NCI-H226 (cell line): ENCODE measurements at places on chromosomes 6 and 20.

DNA sequence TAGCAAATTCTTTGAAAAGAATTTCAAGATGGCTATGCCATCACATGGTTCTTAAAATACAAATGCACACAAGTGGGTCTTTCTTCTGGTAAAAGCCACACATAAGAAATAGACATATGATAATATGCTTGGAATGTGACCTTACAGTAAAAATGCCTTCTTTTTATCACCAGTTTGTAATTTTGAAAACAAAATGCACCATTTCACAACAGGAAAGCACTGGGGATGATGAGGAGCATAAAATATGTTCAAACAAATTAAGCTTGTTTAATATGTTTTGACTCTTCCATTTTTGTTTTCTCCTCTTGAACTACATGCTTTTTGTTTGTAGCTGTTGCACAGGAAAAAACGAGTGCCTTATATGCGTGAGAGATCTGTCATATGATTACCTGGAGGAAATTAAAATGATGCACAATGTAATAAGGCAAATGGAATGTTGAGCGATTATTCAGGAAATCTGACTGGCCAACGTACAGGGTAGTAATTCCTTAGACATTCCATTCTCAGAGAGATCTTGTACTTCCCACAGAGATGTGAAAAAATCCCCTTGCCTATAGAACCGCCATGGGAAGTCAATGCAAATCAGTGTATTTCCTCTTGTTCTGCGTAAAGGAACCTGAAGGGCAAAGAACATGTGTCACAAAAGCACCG, 911.6 kb downstream of the TFAP2A start:
- DNase-seq: peak; percentile 95

GRCh38 chr6:106318851-106319250, 6.7 kb downstream of the ATG5 start:
- DNase-seq: no peak

DNA sequence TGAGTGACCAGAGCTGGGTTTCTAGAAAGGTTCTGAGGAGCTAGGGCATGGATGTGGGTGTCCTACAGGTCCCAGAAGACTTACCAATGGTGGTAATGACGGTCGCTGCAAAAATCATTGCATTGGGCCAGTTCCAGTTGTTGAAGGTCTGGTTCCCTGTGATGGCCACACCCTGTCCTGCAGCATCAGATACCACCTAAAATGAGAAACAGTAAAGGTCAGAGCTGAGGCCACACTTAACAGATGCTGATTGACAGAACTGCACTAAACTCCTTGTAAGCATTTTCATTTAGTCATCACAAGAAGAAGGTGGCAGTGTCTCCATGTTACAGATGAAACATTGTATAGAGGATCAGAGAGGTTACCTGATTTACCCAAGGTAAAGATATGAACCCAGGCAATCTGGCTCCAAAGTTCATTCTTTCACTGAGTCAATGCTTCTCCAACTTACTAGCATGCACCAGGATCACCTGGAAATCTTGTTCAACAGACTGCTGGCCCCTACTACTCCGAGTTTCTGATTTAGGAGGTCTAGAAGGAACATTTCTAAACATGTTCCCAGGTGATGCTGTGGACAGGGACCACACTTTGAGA, 33.4 kb downstream of the KCNK5 start:
- no peak for DNase-seq

DNA sequence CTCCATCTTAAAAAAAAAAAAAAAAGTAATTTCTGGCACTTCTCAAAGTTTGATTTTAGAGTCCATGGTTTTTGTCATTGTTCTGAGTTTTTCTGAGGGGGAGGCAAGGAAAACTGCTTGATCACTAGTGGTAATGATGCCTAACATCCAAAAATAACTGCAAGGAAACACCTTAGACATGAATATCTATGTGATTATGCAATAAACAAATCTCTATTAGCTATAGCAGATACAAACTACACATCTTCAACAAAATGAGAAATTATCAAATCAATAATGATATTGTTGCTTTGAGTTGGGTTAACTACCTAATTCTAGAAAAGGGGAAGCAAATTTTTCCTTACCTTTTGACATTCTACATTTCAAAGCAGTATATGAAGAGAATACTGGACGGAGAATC, 230.9 kb upstream of the JARID2 start:
- DNase-seq: no peak

DNA sequence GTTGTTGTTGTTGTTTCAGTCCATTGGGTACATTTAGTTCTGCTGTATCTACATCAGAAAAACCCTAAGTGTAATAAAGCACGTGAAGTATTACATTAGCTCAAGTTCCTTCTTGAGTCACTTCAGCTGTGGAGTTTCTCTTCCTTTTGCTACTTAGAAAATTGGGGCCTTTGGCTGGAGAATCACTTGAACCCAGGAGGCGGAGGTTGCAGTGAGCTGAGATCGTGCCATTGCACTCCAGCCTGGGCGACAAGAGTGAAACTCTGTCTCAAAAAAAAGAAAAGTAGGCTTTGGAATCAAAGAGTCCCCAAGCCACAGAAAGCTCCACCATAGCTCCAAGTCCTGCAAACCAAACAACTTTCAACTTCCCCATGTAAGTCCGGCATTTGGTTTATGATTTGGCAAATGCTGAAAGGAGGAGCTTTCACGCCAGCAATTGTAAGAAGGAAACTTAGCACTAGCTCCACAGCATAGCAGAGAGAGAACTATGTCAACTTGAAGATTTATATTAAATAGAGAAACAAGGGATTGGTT, 56.5 kb upstream of the RNF144B start:
- no peak for DNase-seq

DNA sequence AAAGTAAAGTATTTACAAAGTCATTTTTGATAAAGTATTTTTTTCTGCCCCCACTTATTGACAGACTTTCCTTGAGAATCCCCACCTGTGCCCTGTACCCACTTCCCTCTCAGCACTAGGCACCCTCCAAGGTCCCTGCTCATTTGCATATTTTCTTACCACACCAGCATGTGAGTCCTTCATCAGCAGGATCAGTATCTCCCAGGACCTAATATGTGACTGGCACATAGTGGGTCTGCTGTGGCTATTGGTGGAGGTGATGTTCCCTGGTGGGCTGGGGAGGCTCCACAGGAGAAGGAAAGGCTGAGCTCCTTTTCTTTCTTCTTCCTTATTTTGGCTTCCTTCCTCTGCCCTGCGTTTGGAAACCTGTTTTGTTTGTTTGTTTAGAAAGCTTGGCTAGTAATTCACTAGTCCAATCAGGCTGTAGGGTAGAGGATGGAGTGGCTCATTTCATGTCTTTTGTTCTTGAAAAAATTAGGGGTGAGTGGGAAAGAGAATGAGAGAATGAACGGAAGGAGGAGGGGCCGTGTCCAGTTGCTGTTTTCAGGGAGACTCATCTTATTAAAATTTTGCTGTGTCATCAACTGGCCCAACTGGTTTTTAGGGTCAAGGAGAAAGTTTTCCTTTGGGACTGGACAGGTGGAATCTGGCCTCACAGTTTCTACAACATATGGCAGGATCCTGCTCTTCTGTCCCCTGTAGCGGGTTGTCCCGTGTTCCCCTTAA, 2.8 kb upstream of the RNF24 start:
- DNase-seq: no peak

DNA sequence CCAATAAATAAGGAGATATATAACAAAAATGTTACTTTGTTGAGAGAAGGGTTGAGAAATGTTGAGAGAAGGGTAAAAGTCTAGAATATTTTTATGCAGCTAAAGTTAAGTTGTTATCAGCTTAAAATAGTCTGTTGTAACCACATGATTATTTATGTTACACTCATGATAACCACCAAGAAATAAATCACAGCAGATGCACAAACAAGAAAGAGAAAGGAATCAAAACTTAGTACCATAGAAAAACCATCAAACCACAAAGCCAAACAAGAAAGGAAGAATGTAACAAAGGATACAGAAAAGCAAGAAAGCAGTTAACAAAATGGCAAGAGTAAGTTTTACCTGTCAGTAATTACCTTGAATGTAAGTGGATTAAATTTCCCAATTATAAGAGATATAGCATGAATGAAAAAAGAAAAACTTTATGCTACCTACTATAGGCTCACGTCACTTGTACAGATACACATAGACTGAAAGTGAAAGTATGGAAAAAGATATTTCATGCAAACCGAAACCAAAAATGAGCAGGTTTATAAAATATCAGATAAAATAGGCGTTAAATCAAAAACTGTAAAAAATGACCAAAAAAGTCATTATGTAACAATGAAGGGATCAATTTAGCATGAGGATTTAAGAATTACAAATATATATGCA, 93.6 kb downstream of the STXBP5 start:
- DNase-seq: no peak

GRCh38 chr20:22584522-22584921, at the start of gene FOXA2:
TSS of gene FOXA2 (minus strand) at chr20:22584572. CDS start at chr20:22584278, 294 bp downstream.
- DNase-seq: no peak

DNA sequence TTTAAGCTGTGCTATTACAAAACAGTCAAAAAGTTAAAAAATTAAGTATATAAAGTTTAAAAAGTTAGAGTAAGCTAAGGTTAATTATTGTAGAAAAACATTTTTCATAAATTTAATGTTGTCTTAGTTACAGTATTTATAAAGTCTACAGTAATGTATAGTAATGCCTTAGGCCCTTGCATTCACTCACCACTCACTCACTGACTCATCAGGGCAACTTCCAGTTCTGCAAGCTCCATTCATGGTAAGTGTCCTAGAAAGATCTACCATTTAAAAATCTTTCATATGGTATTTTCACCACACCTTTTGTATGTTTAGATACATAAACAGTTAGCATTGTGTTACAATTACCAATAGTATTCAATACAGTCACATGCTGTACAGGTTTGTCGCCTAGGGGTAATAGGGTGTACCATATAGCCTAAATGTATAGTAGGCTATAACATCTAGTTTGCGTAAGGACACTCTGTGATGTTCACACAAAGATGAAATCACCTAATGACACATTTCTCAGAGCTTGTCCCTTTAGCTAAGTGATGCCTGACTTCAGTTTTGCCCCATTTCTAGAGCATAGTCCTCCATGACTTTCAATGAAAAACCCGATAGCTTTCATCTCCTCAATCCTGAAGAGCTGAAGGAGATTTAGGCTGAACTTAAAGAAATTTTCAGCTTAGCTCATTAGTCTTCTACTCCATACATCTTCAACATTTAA, 14.9 kb upstream of the HLA-DRA start:
- peak; percentile 20 for DNase-seq

- no peak for DNase-seq
These were observed 39.8 kb upstream of the KIF25 start for GRCh38 chr6:167957626-167958025.

DNA sequence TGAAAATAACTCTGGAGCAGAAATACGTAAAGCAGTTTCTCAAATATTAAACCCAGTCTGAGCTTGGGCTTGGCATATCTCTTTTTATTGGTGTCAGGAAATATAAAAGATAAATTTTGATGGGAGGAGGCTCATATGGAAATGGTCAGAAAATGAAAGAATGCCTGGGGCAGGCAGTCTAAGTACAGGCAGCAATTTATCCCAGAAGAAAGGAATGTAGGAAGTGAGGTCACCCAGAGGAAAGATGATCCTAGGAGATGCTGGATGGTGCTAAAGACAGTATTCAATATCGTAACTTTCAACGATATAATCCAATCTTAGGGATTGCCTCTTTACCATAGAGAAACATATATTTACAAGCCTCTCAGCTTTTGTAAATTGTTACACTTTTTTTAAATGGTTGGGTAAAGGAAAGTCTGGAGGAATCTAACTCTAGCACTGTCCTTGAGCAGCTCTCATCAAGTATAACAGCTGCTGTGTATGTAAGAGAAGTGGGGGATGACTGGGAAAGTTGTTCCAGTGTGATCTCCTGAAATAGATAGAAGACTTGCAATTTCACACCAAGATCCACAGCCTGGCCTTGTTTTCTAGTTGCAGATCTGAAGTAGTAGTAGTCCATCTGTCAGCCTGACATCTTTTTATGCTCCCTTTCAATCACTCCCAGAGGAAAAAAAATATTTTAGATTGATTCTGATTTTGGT, 256.9 kb upstream of the SASH1 start:
- peak; percentile 31 for DNase-seq

DNA sequence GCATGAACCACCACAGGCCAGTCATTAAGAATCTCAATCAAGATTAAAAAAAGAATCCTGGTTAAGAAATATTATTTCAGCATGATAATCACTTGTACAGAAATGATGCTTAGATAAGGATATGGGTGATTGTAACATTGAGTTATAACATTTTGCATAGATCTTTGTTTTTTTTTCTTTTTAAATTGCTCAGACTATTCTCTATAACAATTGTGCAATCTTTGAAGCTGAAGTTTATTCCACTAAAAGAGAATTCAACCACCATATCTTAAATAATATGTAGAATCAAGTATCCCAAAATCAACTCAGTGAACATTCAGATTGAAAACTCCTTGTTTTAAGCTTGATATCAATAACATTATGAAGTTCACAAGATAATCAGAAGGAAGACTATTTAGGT, 663 bp upstream of the SMIM28 start:
- DNase-seq: no peak

DNA sequence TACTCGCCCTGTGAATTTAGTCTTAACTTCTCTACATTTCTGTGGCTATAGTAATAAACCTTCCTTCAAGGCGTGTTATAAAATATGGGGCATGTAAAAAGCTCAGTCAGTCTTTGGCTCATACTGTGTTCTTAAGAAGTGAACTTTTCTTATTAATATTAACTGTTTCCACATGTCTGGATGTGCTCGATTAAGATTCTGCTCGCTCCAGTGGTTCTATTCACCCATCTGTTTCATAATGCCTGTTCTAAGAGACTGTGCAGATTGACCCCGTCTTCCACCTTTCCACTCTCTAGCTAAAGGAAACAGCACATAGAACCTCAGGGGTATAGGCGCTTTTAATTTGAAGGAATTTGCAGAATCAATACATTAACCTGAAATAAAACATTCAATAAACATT, 99.9 kb downstream of the L3MBTL3 start:
- no peak for DNase-seq

GRCh38 chr6:153092082-153093013, 38.7 kb downstream of the RGS17 start:
- peak; percentile 60 for DNase-seq

GRCh38 chr6:6484681-6485080, 103.8 kb upstream of the LY86 start:
- DNase-seq: no peak

DNA sequence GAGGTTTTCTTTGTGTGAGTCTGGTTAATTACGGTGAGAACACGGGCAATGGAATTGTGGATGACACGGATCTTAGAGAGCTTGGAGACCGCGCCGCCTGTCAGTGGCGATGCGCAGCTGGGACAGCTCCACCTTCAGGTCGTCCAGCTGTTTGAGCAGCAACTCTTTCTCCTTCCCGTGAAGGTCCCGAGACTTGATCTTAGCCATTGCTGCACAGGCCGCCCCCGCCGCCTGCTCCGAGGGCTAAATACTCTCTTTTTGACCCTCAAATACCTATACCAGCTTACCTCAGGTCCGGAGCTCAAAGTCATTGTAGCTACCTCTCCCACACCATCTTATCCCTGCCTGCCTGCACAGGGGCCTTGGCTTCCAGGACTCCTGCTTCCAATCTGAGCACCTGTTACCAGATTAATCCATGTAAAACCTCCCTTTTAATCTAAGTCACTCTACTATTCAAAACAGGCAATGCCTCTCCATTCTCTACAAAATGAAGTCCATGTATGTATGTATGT, 100.2 kb downstream of the PREP start:
- no peak for DNase-seq
